Head of caudate nucleus (tissue), 42 donors: ENCODE measurements at places on chromosomes 2 and 18.

GRCh38 chr2:209671020-209671680 lies 100.5 kb upstream of the UNC80 start:
- DNase-seq = no peak

GRCh38 chr18:13471198-13471845 lies 252.8 kb downstream of the LDLRAD4 start:
- DNase-seq = no peak

- no peak for DNase-seq
Observed at GRCh38 chr18:8793445-8794155, 88.2 kb downstream of the MTCL1 start.

DNA sequence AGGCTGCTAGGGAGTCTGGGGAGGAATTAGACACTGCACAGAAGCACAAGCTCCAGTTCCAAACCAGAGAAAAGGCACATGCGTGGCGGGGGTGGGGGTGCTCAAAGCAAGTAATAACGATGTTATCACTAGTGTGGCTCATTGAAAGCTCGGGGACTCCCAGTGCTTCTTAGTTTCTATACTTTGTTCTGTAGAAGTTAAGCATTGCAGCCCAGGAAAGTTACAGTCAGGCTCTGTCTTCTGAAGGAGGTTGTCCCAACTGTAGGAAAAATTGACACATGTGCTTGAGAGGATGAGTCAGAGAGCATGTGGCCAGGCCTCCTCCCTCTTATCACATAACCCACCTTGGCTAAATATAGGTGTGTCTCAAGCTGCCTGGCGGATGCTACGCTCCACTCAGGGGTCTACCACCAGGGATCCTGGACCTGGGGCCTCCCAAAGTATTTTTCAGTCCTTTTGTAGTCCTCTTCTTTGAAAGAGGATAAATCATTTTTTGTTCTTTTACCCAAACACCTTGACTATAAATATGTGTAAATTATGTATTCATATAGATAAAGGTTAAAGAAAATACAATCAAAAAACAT lies 3.8 kb downstream of the GALNT5 start:
- no peak for DNase-seq

DNA sequence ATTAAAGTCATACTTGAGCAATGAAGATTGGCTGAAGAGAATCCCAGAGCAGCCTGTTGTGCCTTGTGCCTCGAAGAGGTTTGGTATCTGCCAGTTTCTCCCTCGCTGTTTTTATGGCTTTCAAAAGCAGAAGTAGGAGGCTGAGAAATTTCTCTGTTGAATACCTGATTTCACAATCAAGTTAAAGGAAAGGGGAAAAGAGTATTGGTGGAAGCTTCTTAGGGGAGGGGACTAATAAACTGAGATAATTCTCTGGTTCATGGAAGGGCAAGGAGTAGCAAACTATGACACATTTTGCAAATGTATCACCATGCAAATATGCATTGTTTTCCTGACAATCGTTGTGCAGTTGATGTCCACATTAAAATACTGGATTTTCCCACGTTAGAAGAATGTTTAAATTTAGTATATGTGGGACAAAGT lies at the start of gene IL1B:
Gene IL1B, minus strand, starts transcription at position 85 of the 423 bp plus-strand sequence. CDS start 550 bp downstream, outside the sequence.
- DNase-seq = no peak
